Dermis blood vessel endothelial cell (primary cell): ENCODE measurements at places on chromosomes 5 and 9.

DNA sequence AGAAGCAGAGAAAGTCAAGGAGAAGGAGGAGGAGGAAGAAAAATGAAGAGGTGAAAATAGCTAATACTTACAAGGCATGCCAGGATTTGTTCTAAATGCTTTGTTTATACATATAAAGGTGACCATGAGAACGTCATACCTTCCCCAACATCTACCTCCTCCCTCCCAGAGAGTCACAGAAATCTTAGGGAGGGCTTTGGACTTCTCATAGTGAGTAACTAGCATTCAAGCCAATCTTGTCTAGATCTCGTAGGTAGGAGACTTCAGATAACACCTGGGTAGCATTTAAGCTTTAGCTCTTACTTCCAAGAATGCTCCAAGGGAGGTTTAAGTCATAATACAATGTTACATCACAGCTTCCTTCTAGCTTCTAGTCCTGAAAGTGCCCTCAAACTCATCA, 36.5 kb upstream of the GPBP1 start:
- DNase-seq: no peak

- no peak for DNase-seq
These were observed 42.0 kb downstream of the ITK start for GRCh38 chr5:157222506-157223230.

DNA sequence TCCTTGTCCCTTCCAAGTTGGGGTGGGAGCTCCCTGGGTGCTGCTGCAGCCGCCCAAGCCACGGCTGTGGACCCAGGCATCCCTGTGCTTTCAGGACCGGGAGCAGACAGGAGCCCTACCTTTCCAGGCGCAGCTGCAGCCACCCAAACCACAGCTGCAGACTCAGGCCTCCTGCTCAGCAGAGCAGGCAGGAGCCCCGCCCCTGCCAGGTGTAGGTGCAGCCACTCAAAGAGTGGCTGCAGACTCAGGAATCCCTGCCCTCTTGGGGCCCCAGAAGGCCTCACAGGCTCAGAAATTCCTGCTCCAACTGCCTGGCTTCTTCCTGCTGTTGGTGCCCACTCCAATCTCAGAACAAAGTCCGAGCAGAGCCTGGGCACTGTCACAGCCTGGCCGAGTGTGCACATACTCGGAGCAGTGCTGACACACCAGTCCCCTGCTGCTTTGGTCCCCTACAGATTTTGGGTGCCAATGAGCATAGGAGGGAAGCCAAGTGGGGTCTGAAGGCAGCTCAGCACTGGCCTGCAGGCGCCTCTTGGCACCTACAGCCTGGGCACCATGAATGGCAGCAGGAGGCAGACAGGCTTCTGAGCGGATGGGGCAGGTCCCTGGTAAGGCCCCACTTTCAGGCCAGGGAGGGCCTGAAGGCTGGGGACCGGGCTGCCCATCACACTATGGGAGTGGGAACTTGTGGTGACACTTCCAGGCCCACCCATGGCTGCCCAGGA, 6.0 kb upstream of the TESK1 start:
- no peak for DNase-seq

GRCh38 chr5:114649878-114650277, 288.0 kb downstream of the KCNN2 start:
- DNase-seq: no peak

GRCh38 chr5:168291964-168292785, 730 bp downstream of the WWC1 start:
- DNase-seq: no peak

GRCh38 chr5:16920109-16920816, 15.8 kb downstream of the MYO10 start:
- no peak for DNase-seq

DNA sequence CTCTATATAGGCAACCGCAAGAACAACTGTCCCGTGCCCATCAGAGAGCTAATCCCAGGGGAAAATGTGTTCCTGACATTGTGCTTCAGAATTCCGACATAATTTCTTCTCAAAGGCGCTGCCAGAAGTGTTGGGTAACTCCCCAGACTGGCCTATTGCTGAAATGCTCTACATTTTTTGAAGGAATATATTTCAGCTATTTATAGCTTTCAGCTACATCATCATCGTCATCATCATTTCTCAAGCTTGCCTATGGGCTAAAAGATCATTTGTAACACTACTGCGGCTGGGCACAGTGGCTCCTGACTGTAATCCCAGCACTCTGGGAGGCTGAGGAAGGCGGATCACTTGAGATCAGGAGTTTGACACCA, 49.7 kb downstream of the MYO10 start:
- DNase-seq: no peak

DNA sequence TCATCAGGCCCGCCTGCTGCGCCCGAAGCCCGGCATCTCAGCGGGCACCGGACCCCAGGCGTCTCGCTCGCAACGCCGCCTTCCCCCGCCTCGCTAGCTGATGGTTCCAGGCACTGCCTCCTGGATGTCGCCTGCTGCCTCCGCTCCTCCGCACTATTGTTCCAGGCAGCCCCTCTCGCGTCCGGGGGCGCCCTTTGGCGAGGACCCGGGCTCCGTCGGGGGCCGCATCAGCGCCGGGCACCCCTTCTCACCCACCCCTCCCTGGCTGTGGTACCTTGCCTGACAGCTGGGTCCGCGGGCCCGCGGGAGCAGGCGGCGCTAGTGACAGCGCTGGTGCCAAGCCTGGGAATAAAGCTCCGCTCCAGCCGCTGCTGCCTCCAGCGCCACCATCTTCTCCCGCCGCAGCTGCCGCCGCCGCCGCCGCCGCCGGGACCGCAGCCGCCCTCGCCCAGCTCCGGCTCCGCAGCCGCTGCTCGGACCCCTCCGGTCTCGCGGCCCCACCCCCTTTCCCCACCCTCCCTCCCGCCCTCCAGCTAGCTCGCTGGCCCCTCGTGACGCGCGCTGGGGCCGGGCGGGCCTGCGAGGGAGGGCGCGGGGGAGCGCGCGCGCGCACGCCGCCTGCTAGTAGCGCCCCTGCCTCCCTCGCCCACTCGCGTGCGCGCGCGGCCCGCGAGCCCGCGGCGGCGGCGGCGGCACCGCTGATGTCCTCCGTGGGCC, at the start of gene APBA1:
Gene APBA1, minus strand, starts transcription at position 493 of the 717 bp plus-strand sequence.
- peak; percentile 68 for DNase-seq

- DNase-seq: peak; percentile 68
These were observed 12.9 kb downstream of the YTHDC2 start for GRCh38 chr5:113526421-113526820.

GRCh38 chr5:31407921-31408693, 123.8 kb downstream of the DROSHA start:
- DNase-seq: peak; percentile 15

DNA sequence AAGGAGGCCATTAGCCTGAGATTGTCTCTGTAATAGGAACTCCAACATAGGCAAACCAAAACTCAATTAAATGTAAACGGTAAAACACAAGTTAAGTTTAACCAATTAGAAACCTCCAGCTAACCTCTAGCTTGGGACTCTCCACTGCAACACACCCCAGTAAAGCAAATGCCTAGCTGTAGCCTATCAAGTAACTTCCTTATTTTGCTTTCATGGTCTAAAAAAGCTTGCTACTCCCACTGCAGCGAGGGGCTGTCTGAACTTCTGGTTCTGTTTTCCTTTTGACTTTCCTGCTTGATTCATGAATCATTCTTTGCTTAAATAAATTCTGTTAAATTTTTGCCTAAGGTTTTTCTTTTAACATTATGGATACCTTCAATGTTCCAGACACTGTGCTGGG, 24.4 kb upstream of the C5orf46 start:
- DNase-seq: no peak

DNA sequence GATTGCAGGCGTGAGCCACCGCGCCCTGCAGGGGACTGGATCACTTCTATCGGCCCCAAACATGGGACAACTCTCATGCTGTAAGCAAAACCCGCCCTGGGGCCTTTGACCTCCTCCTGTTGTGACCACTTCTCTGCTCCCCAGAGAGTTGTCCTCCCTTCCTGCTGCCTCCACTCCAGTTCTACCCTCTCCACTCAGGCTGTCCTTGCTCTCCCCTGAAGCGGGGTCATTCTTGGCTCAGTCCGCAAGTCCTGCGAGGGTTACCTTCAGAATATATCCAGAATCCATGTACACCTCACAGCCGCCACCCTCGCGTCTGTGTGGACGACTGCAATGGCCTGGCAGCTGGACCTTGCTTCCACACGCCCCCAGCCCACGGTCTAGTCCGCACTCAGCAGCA, 273.7 kb downstream of the PBX3 start:
- no peak for DNase-seq

DNA sequence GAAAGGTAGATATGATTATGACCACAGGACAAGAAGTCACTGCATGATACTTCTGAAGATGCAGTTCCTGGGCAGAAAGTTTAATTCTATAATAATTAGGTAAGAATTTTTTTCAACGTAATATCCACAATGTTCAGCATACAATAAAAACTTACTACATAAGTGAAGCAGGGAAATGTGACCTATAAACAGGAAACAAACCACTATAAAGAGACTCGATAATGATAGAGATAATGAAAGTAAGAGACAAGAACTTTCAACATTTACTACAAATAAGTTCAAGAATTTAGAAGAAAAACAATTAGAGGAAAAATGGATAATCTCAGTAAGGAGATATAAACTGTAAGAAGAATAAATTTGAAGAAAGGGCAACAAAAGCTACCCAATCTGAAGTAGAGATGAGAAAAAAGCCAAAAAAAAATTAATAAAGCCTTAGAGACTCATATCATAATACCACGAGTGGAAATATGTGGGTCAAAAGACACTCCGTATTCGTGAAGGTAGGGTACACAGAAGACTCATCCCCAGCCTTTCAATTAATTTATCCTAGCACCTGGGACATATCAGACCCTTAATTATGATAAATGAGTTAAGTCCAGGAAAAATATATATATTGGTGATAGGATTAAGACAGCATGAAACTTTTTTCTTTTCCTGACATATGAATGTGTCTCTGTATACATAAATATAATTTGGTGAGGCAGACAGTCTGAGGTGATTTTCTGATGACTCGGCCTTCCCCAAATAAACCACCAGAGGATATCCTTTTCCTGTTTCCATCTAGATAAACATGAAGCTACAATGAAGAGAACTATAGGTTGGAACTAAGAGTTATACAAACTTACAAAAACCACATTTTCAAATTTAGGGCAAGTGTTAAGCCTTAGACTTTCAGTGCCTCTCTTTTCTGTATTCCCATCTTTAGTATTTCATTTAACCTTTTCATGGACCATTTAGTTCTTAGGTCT, 120.4 kb downstream of the RAPGEF6 start:
- DNase-seq: peak; percentile 75

DNA sequence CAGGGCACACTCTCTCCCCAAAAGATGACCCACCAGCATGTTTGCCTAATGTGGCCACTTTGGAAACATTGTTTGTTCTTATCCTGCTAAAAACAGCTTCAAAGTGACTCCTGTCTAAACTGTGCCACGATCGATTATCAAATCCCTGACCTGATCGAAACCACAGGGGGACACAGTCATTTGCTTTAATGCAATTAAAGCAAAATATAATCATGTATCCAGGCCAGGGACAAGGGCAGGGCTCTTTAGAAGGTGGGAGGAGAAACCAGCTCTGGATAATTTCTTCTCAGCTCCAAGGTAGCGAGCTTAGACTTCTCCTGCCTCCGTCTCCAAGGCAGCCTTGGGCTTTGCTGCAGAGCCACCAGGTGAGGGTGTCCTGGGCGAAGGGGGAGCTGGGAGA, 95.0 kb upstream of the HAND1 start:
- DNase-seq: no peak

DNA sequence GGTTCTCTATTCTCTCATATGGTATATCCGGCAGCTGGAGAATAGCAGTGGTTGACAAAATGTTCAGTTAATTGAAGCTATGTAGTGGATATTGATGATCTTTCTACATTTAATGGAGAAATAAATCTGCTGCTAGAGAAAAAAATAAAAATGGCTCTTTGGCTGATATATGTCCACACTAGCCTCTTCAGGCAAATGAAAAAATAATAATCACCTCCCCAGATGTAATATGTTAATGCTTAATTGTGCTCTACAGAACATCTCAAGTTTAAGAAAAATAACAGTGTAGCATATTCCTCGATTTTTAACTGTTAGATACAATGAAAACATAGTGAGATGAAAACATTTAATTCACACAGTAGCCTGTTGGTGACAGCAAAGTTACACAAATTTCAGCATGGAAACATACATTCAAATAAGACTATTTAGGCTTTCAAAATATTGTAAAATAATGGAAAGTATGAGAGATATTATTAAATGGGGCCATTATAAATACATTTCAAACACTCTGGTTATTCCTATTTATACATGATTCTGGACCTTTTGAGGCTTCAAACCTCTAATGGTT, 543.0 kb downstream of the MAT2B start:
- peak; percentile 47 for DNase-seq

- peak; percentile 75 for DNase-seq
These were observed 22.3 kb downstream of the PSMB7 start for GRCh38 chr9:124392871-124393460.

DNA sequence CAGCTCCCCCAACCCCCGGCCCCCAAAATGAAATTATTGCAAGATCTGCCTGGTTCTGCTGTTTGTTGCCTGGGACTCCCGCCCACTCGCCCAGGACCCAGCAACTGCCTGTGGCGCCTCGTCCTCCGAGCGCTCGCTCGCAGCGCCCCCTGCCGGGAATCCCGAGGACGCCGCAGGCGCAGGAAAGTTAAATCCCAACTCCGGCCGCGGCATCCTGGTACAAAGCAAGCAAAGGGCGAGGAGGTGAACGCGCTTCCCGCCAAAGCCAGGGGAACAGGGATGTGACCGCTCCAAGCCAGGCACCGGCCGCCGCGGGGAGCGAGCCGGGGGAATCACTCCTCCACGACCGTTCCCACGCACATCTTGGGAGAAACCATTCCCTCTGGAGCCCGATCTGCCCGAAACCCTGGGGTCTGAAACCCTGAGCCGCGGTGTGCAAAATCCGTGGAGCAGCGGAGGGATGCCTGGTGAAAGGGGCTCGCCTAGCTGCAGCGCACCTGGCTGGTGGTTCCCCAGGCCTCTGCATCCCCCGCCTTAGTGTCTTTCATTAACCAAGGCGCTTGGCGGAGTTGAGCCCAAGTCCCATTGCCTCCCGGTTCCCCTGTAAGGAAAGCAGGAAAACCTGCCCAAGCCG, 1.3 kb downstream of the SEMA5A start:
- peak; percentile 58 for DNase-seq

GRCh38 chr9:77099388-77099787, 77.9 kb upstream of the VPS13A start:
- DNase-seq: no peak

DNA sequence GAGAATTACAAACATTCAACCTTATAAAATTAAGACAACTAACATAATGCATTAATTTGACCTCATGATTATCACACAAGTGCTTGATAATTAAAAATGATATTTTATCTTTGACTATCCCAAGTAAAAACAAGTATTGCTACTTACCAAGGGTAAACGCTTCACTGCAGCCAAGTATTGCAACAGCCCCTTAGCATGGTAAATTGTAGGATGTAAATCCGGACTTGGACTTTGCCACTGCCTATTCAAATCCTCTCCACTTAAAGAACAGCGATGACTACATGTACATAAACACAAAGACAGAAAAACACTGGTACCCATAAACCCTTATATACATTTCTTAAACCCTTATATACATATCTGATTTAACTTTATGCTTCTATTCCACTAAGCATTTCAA, 155.1 kb downstream of the AGTPBP1 start:
- no peak for DNase-seq

GRCh38 chr9:87372356-87372851, 125.3 kb upstream of the DAPK1 start:
- DNase-seq: no peak
